ENCODE measurements at places on chromosomes 13 and 19.

DNA sequence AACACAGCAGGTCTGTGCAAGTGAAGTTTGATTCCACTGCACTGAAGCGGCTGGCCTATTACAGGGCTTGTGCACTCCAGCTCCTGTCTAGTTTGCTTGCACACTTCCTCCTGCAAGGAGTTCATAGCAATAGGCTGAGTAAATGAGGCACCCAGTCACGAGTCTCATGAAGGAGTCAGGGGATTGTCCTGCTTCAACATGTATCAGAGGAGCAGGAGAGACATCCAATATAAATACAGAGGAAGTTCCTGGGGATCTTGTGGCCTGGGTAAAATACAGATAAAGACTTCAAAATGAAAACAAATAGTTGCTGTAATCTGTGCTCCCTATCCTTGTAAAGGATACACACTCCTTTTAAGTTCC is 259.9 kb downstream of the SLITRK1 start:
- DNase-seq, result no peak

DNA sequence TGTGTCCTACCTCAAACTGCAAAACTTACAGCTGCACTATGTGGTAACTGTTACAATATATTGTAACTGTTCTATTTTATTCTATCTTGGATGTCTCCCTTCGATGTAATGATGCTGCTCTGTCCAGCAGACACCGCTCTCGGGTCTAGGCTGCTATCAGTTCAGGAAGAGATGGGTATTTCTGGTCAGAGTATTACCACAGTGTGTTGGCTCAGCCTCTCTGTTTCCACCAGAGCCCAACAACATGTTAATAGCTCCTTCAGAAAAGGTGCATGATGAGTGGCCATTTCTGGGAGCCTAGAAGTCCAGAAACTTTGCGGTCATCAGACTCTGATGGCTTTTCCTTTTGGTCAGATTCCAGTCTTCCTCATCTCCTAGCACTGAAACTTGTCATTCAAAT is 35.9 kb upstream of the IGFL1 start:
- DNase-seq, result no peak

GRCh38 chr13:26587251-26587650 is 29.8 kb downstream of the WASF3 start:
- DNase-seq, result no peak

DNA sequence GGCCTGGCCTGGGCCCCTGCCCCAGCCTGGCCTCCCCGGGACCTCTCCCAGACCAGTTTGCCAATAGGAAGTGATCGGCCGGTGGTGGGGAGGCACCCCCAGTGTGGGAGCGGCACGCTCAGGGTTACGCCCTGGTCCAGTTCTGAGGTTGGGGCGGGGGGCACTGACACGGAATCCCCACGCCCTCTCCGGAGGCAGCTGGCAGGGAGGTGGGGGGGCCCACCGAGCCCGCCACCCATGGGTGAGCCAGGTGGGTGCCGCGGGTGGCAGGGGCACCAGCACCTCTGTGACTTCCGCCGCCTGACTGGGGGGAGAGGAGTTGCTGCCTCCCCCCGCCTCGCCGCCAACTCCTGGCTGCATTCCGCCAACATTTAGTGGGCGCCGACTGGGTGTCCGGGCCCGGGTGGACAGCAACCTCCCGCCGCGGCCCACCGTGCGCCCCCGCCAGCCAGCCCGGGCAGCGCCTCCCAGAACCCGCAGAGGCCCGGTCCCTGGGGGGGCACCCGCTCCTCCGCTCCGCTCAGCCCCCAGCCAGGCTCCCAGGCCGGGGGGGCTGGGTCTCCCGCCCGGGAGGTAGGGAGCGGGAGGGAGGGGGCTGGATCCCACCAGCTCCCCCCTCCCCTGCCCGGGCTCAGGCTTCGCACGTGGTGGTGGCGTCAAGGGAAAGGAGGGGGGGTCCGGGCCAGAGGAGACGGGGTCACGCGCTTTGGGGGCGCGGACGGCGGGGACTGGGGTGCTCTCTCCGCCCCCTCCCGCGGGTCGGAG is 2.0 kb downstream of the ZBTB7A start:
- no peak for DNase-seq

DNA sequence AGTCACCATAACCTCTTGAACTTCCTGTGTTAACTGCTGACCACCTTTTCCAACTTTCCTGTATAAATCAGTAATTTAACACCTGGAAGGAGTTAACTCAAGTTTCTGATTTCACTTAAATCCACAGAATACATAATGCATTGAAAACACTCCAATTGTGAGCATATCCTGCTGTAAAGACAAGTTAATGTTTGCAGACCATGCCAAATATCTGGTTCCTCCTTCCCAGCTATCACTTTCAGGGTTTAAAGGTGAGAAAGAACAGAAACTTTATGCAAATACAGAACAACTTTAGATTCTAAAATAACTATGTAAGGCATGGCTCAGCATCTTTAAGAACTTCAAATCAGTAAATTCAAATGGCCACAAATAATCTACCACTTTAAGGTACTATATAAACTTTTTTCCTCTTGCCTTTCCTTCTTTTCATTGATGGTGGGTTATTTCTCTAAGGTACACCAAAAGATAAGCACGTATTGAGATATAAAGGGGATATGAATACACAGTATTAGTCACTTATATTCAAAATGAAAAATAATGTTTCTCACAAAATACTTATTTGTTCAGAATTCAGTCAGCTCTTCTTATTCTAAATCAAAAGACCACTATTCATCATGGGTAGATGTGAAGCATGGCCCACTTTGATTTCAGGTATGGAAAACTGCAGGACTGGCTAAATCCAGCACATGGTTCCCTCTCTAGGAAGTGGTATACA is 6.6 kb upstream of the TPTE2 start:
- DNase-seq, result no peak

DNA sequence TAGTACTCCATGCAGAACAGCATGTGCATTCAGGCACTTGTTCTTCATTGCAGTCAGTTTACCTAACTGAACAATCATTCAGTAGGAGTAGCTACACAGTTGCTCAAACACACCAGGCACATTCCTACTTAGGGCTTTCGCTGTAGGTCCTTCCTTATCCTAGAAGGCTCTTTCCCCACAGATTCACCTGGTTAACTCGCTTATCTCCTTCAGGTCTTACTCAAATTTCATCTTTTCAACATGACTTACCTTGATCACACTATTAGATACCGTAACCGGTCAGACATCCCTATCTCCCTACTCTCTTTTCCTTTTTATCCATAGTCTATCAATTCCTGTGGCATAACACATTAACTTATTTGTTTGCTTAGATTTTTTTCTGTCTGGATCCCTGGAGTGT is 14.6 kb downstream of the EDNRB start:
- no peak for DNase-seq

DNA sequence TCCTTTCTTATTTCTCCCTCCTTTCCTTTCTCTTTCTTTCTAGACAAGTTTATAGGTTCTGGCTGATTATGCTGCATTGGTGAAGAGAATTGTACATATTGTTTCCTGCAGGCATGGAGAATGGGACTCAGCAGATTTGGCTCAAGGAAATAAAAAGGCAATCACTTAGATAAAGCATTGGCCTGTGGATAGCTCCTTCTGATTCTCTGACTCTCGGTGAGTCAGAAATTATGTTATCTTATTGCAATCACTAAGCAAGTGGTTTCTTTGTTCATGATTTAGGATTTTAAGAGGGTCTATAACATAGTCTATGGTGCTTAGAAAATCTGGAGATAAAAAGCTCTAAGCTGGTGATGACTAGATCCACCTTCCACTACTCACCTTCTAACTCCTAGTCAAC is 54.0 kb upstream of the POSTN start:
- DNase-seq, result no peak

GRCh38 chr13:113170511-113170910 is 12.1 kb downstream of the PROZ start:
- DNase-seq, result no peak

GRCh38 chr13:41812851-41813250 is 148.1 kb downstream of the VWA8 start:
- no peak for DNase-seq

- DNase-seq, result no peak
These were observed 43.0 kb downstream of the DIAPH3 start for GRCh38 chr13:60120617-60121336.

DNA sequence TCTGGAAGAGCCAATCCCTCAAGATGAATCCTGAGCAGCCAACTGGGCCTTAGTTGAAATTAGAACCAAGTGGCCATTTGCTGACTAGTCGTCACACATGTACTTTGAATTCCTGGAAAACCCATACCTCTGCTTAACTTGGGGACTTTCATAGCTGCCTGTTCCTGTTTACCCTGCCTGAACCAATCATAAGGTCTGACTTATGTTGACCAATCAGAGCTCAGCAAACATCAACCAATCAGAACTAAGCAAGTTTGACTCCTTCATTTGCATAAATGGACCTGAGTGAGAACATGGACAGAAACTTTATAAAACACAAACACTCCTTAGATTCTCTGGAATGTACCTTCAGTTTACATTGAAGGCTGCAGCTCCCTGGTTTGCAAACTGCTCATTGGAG is 50.8 kb downstream of the LATS2 start:
- no peak for DNase-seq

GRCh38 chr19:53147645-53148044 is 11.2 kb downstream of the ZNF347 start:
- DNase-seq, result no peak

- no peak for DNase-seq
These were observed 546 bp upstream of the ZNF546 start for GRCh38 chr19:39996218-39996810.

DNA sequence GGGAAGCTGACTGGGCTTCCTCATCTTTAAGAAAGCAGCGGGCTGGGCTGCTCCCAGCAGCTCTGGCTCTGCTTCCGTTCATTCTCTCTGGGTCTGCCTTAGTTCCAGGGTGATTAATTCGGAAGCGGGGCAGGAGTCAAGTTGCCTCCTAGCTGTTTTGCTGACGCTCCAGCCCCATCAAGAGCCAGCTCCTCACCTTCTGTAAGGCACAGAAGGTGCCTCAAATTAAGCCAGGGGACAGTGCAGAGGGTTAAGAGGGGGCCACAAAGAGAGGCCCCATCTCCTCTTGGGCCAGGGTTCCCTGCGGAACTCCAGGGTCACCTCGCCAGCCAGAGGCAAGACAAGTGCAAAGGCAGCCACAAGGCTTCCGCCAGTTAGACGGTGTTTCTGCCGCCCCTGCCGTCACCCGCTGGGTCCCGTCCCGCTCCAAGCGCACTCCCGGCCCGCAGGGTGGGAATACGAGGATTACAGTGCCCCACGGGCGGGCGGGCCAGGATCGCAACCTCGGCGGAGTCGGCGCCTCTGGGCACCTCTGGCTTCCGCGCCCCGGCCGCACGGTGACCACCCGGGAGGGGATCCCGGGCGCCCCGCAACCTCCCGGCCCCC is 508 bp downstream of the SLC15A1 start:
- DNase-seq, result no peak

- DNase-seq, result no peak
These were observed 13.9 kb upstream of the DNAJC15 start for GRCh38 chr13:43009506-43009905.

DNA sequence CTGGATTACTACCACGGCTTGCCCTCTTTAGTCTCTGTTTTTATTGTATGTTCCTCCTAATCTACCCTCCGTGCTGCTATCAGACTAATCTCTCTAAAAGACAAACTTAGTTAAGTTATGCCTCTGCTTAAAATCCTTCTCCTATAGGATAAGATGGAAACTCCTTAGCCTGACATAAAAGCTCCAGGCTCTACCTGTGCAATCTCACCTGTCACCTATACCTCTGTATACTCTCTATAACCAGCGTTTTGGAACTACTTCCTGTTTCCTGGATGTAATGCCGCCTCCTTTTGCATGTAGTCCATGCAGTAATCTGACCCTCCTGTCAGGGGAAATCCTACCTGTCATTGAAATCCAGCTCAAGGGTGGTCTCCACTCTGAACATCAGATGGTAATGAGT is 41.2 kb downstream of the OLFM4 start:
- no peak for DNase-seq

GRCh38 chr19:39131255-39131755 is 5.7 kb downstream of the PAK4 start:
- DNase-seq, result no peak

DNA sequence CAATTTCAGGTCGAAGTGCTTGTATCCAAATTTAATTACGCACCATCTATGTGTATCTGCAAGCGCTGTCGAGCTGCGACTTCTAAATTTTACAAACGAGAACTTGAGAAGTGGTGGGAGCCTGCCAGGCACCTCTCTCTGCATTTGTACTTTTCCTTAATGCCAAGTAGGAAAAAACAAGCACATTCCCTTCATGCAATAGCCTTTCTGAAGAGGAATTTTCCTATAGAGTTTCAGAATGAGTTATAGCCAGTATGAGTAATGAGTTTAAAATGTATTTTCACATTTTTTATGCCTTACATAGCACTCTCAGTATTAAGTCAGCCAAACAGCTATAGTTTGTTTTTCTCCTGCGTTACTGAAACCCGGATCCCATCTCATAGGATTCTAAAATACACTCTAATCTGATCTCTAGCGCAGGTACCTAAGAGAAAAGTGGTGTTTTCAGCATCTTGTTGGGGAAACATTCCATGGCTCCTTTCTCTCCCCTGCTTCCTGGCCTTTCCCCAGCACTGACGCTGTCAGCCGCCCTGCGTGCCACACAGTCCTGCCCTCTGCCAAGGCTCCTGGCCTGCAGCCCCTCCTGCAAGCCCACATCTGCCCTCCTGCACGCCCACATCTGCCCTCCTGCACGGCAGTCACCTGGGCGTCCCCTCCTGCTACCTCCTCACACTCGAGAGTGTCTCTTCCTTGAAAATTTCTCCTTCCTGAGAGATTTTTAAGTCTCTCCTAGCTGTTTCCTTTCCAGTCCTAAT is 526.9 kb downstream of the MYO16 start:
- DNase-seq, result peak; percentile 73

GRCh38 chr19:5269926-5270325 is 70.7 kb downstream of the PTPRS start:
- no peak for DNase-seq

DNA sequence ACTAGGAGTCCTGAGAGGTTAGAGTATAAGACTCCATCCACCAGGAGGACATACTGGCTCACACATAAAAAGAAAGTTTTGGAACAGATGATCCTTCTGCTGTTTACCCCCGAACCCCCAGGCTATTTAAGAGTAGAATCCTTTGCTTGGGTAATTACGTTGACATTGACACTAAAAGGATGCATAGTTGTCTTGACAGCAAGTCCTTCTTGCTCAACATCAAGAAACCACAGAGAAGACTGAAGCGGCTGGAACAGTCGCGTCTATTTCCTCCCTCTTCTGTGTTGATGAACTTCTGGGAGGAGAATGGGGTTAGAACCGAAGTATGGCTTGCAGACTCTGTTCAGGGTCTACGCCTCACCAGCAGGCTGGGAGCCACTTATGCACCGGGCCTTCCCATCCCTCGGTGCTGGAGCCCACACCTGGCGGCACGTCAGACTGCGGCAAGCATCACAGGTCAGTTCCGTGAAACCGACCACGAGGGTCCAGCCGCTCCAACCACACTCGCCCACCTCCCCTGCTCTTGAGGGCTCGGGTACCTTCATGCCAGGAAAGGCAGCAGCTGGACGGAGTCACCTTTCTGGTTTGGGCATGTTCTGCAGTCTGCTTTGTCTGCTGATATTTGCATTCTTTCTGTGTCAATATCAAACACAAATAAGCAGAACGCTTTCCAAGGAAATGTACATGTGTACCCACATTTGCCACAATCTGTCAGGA is 42.4 kb upstream of the RANBP3 start:
- no peak for DNase-seq

- no peak for DNase-seq
These were observed 54.0 kb downstream of the RFX2 start for GRCh38 chr19:6056282-6056741.
